Esophagus squamous epithelium (tissue), 5 donors: ENCODE measurements at places on chromosomes 7 and 10.

- DNase-seq = no peak
Observed at GRCh38 chr10:112989826-112990225, 39.8 kb downstream of the TCF7L2 start.

DNA sequence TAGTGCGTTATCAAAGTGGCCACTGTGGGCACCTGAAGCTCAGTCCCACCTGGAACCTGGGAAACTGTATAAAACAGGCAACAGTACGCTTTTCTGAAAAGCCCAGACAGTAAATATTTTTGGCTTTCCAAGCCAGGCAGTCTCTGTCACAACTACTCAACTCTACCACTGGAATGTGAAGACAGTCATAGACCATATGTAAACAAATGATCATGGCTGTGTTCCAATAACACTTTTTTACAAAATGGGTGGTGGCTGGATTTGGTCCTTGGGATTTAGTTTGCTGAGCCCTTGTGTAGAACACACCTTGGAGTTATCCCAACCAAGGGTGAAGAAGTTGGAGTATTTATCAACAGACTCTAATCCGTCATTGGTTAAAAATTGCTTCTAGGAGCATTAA lies 259.9 kb downstream of the SKIDA1 start:
- DNase-seq = no peak

- no peak for DNase-seq
Observed at GRCh38 chr10:106341356-106341755, 823.1 kb downstream of the SORCS1 start.

- no peak for DNase-seq
Observed at GRCh38 chr7:159211540-159212182, 67.0 kb upstream of the VIPR2 start.

DNA sequence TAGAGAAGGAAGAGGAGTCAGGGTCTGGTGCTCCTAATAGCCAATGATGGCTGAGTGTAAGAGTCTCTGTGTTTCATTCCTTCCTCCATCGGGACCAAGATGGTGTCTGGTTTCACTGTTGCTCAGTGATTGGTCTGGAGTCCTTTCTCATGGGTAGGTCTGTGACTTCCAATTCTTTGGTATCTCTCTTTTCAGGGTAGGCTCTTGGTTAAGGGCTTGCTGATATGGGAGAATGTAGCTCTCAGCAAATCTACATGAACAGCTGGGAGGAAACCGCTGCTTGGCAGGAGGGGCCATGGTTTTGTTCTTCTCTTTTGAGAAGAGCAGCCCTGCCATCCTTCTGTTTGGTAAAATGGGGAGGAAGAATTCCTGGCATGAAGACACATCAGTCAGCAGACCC lies 209.1 kb upstream of the PODXL start:
- DNase-seq = no peak

GRCh38 chr10:65570143-65571010 lies 1355.5 kb upstream of the LRRTM3 start:
- no peak for DNase-seq

GRCh38 chr10:111392910-111393309 lies 316.1 kb downstream of the ADRA2A start:
- no peak for DNase-seq

DNA sequence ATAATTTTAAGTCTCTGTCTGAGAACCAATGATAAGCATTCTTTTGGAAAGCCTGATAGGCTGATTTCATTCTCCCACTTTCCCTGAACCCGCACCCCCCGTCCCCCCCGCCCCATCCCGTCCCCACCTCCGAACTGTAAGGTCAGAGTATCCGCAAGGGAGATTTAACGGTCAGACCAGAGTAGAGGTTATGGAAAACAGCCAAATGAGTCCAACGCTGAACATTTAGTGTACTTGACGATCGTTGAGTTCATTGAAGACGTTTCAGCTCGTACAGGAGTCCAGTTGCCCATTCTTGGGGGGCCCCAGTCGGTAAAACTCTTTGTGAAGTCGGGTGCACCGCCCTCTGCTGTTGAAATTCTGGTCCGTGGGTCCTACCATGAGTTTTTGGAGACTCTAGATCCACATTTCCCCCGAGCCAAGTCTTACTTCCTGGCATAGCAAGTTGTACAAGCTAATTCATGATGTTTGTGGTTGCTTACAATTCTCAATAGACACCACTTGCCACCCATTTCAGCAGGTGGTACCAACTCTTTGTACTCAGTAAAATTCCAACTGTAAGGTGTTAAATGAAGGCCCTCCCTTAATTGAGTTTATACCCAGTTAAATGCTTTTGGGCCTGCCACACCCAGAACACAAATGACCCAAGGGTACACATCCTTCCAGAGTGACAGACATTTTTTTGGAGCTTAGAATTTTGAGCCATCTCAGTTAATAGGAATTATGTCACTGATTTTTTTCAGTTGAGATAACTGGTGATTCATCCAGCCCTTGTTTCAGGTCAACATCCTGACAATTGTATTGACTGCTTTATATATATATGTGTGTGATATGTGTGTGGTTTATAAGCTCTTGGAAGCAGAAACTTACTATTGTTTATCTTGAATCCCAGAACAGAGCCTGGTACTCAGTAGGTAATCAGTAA lies 1.2 kb downstream of the MARCHF5 start:
- no peak for DNase-seq

DNA sequence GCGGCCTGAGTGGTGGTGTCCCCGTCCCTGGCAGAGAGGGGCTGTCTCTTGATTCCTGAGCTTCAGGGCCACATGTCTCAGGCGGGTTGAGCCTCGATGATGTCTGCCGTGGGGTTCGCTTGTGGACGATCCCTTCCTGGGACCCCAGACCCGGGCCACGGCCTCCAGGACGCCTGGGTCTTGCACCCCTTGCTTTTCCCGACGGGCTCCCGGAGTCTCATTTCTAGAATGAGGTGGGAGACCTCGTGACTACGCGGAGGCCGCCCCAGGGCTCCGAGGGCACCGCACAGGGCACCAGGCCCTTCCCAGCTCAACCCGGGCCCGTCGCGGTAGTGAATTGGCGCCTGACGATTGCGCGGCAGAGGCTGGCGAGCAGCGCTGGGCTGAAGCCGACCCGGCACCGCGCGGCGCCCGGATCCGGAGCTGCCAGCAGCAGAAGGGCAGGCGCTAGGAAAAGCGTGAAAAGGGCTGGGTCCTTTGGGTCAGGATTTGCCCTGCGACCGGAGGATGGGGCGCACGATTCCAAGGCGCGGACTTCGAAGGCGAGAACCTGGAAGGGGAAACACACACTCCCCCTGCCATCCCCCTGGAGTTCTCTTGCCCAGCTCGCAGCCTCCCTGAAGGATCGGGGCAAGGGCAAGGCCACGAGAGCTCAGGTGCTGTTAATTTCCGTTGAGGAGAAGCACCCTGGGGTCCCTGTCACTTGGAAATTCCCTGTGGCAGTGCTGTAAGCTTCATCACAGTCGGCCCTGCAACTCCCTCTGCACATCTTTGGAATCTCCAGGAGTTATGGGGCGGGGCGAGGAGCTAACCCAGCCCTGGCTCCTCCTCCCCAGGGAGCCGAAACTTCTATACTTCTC lies 15.5 kb downstream of the TLX1 start:
- DNase-seq = no peak

DNA sequence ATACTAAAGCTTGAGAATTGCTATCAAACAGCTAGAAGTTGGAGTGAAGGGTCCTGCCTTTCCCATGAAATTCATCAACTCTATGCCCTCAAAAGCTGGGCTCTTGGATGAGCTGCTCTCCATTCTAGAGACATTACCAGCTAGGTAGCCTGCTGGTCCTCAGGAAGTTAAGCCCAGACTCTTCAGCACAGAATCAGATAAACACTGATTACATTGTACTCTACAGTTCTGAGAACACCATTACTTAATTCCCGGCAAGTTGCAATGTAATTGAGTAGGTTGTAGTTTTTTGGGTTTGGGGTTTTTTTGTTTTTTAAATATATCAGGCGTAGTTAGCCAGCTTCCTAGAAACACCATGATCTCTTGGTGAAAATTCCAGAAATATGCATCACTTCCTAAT lies 84.1 kb upstream of the PIK3CG start:
- no peak for DNase-seq

DNA sequence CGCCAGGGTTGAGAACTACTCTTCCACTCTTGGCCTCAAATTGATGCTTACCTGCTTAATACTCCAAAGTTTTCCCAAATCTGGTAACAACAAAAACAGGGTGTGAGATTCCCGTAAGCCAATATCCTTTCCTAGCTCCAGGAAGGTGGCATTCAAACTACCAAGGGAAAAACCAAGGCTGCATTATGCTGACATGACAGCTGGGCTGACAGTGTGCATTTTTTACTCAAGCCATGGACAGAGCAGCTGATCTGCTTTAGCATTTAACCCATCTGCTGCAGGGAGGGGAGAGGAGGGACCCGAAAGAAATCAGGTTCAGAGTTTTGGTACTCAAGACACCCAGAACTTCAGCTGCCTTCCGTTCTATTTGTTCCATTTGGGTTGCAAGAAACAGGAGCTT lies 49.8 kb upstream of the RAPGEF5 start:
- no peak for DNase-seq

DNA sequence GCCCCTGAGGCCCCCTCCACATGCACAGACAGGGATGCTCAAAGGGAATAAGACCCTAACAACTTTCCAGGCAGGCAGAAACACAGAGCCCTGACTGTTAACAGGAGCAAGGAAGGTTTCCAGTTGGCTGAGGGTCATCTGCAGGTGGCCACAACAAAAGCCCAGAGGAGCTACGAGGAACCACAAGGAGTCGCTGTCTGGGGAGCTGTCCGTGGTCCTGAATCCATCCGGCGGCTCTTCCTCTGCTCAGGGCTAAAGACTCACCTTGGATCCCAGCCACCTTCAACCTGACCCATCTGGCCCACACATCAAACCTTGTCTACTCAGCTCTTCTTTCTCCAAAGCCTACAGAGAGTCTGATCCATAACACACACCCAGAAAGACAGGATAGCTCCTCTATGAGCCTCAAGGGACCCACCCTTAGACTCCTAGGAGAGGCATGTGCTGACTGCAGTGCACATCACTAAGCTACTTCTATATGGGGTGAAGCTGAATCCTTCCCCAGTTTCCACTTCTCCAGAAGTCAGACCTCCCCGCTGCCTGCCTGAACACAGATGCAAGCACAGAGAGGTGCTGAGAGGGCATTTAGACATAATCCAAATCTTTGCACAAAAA lies 104.0 kb downstream of the SLIT1 start:
- no peak for DNase-seq

DNA sequence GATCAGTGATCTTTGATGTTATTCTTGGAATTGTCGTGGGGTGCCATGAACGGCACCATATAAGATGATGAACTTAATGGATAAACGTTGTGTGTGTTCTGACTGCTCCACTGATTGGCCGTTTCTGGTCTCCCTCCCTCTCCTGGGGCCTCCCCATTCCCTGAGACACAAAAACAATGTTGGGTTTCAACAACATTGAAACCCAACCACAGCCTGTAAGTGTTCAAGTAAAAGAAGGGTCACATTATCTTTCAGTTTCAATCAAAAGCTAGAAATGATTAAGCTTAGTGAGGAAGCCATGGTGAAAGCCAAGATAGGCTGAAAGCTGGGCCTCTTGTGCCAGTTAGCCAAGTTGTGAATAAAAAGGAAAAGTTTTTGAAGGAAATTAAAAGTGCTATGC lies 19.5 kb downstream of the EN2 start:
- no peak for DNase-seq

DNA sequence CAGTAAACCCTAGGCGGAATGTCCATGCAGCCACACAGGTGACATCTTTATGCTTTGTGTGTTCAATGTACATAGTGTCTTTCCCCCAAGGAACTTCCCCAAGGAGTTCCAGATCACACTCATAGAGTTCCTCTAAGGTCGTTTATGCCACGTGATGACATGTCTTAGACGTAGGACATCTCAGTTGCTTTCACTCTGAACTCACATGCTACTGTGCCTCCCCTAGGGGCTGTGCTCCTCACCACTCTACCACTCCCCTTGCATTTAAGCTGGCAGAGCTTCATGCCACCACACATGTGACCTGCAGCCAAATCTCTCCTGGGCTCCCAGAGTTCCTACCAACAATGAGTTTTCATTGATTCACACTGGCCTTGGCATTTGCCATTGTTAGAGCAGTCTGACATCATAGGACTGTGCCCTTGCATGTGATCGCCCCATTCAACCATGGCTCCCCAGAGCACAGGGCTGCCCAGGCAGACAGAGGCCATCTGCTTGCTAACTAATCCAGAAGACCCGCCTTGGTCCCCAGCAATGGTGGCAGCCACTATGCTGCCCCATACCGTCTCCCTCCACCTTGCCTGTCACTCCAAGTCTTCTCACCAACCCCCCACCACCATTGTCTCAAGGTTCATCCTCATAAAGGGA lies 95.3 kb upstream of the MACROH2A2 start:
- no peak for DNase-seq

DNA sequence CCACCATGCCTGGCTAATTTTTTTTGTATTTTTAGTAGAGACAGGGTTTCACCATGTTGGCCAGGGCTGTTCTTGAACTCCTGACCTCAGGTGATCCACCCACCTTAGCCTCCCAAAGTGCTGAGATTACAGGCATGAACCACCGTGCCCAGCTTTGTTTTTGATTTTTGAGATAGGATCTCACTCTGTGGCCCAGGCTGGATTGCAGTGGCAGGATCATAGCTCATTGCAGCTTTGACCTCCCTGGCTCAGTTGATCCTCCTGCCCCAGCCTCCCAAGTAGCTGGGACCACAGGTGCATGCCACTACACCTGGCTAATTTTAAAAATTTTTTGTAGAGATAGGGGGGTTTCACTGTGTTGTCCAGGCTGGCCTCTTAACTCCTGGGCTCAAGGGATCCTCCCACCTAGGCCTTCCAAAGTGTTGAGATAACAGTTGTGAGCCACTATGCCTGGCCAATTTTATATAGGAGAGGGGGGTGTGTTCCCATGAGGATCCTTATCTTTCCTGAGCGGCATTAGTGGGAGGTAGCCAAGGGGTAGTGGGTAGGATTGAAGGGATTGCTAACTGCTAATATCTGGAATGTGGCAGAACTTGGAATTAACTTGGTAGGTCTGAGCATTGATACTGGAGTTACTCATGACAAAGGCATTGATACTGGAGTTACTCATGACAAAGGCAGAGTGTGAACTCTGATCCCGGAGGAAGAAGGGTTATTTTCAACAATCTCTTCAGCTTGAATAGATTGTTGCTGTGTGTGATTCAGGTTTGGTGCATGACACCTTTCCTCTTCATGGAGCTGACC lies 1.0 kb upstream of the NOLC1 start:
- no peak for DNase-seq
